NCI-H460 (cell line): ENCODE measurements at places on chromosomes 12 and 14. TPM values are rescaled to one million over a fixed set of nuclear protein-coding genes. Genes with fewer than 3 reads are reported as not detected.

Gene OVCH1
- 0.02 TPM in 1 of 2 replicates, not detected in the other for total RNA-seq

Gene CD27
- total RNA-seq: not detected in 2 replicates

Gene CCDC38
- total RNA-seq: 0.89 and 0.92 TPM in 2 replicates

Gene AKAP3
- total RNA-seq: 0.72 and 1.4 TPM in 2 replicates

Gene TAS2R43
- not detected in 2 replicates for total RNA-seq

Gene WNT5B
- 3.3 and 7.6 TPM in 2 replicates for total RNA-seq

Gene LRP1-AS
- not detected in 2 replicates for total RNA-seq

Gene SLC15A4
- total RNA-seq: 25.1 and 26.6 TPM in 2 replicates

- no peak for DNase-seq
Observed at GRCh38 chr14:103995876-103996275, 53.5 kb upstream of the RD3L start.

DNA sequence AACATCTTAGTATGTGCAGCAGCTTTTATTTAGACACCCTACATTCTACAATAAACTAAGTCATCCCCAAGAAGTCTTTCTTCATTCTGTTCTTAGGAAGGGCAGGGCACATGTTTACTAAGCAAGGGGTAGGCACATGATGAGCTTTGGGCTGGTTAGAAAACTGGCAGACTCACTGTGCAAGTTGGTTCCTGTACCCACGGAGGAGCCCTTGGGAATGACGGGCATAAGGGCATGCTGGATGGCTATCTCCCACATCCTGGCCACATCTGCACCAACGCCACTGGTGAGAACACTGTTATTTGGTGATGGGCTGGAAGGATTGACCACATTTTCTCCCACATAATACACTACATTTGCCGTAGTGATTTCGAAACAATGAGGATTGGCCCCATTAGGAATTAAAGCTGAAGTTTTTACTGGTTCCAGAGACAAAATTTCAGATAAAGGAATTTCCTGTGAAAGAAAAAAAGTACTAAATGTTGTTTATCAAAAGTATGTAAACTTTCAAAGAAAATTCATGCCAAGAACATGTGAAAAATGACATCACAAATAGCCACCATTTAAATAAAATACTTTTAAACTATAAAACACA lies 297.0 kb downstream of the PRKD1 start:
- DNase-seq: no peak

DNA sequence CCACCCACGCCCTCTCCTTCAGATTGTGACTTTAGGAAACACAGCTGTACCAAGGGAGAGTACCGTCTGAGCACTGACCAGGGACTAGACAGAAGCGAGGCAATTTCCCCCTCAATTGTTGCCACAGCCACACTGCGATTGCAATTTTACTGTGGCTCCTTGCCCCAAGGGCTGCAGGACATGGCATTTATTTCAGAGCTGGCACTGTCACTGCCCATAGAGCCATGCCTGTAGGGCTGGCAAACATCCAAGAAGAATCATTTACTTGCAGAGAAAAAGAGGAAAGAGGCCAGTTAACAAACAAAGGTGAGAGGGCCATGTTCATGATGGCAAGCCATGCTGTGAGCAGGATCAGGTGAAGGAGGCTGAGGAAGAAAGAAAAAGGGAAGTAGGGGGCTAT lies 129.6 kb downstream of the EMP1 start:
- no peak for DNase-seq

DNA sequence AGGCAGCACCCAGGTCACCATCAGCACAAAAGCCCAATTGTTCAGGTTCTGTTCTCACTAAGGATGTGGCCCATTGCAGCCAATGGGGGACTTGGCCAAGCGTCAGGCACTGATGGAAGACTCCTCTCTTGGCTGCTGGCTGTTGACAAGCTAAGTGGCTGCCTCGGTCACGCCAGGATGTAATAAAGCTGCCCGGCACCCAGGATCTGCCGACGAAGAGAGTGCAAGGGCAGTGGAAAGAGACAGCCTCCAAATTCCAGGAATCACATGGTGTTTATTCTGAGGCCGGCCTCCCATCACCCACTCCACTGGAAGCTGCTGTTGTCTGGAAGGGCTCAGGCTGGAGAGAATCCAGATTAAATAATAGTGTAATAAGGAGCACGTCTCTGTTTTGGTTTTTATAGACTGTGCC lies 451.8 kb upstream of the TBX3 start:
- DNase-seq: no peak

DNA sequence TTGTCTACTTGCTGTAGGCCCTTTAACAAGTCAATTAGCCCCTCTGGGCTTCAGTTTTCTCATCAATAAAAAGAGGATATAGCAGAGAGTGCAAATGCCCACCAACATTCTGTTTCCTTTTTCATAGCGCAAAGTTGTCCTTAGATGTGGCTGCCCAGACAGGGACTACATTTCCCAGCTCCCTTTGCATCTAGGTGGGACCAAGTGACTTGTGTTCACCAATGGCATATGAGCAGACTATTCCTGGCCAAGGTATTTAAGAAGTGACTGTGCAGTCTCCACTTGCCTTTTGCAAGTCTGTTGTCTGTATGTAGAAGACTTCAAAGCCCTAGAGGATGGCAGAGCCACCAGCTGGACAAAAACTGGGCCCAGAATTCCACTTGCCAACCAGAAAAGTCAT lies 59.7 kb downstream of the DAO start:
- no peak for DNase-seq

DNA sequence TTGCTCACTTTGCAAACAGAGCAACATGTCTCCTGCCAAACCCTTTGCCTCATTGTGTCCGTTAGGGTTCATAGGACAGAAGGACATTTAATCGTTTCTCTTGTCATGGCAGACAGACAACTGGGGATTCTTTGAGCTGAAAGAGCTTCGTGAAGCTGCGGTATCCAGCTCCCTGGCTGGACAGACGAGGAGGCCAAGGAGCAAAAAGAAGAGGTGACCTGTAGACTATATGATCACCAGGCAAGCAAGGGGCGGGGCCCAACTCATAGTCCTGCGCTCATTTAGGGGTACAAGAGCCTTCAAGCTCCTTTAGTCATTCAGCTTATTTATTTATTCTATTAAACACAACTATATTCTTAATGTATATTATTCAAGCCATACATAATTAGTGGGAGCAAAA lies 66.8 kb upstream of the VRK1 start:
- DNase-seq: no peak

DNA sequence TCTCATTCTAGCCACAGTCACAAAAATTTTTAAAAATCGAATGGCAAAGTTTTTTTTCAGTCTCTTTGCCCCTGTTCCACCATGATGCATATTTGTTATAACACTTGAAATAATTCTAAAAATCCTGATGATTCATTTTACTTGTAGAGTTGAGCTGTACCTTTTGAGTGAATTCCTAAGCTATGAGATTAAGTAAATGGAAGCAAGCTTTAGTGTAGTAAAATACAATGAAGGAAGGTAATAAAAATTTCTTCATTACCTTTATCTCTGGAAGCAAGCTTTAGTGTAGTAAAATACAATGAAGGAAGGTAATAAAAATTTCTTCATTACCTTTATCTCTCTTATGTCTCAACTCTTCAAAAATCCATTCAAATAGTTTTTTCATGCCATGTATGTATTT lies 46.1 kb downstream of the TMTC3 start:
- no peak for DNase-seq

DNA sequence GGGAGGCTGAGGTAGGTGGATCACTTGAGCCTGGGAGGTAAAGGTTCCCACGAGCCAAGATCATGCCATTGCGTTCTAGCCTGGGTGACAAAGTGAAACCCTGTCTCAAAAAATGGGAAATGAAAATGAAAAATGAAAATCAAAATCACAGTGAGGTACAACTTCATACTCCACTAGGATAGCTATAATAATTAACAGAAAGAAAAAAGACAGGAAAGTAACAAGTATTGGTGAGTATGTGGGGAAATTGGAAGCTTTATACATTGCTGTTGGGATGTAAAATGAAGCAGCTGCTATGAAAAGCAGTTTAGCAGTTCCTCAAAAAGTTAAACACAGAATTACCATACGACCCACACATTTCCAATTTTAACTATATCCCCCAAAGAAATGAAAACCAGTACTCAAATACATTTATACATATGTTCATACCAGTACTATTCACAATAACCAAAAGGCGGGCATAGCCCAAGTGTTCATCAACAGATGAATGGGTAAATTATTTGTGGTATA lies 22.2 kb downstream of the SGPP1 start:
- no peak for DNase-seq

GRCh38 chr12:99911967-99912366 lies 72.8 kb downstream of the ANKS1B start:
- no peak for DNase-seq

DNA sequence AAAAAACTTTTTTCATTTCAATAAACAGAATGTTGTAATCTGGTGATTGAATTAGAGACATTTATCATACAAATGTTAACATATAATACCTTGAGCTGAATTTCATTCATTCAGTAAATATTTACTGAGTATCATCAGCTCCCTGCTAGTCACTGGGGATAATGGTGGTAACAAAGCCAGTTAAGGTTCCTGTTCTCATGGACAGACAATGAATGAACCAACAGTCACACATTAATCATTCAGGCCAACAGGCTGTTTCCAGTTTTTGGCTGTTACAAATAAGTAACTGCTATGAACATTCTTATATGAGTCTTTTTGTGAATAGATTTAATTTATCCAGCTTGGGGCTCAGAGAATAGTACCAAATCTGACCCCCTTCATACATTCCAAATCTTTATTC lies 13.5 kb downstream of the EXD2 start:
- no peak for DNase-seq

- peak; percentile 39 for DNase-seq
Observed at GRCh38 chr12:97148941-97149559, 242.0 kb downstream of the NEDD1 start.
